ENCODE measurements at places on chromosomes 5 and 9.

DNA sequence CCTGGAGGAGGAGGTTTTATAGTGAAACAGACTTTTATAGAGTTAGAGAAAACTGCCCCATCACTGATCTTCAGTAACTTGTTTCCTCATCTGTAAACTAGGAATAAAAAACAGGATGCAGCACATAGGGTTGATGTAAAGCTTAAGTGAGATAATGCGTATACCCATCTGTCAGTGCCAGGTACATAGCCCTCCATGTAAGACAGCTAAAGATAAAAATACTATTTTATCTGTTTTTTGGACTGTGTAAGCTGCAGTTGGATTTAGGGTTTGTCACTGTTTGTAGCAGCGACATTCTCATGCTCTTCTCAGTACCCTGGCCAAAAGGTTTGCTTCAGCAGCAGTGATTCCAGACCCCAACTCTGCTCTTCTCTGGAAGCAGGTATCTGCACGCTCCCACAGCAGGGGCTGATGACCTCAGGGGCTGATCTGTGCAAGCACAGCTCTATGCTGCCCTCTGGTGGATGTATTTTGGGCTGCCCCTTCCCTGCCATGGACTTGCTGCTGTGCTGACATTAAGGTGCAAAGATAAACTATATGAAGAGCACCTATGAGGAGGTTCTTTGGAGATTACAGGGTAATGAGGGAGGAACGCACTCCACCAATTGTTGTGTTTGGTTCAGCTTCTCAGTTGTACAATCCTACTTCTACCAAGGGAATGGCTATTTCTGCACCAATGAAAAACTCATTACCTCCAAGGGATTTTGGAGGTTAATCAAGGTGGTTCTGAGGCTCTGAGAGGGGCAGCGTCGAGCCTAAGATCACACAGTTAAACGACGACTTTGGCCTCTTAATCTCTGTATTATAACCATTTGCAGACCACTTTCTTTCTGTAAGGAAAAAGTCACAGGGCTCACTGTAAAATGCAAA is 13.1 kb downstream of the HMHB1 start:
- peak; percentile 88 for DNase-seq

GRCh38 chr5:163912046-163912445 is 406.6 kb downstream of the MAT2B start:
- DNase-seq, result no peak

DNA sequence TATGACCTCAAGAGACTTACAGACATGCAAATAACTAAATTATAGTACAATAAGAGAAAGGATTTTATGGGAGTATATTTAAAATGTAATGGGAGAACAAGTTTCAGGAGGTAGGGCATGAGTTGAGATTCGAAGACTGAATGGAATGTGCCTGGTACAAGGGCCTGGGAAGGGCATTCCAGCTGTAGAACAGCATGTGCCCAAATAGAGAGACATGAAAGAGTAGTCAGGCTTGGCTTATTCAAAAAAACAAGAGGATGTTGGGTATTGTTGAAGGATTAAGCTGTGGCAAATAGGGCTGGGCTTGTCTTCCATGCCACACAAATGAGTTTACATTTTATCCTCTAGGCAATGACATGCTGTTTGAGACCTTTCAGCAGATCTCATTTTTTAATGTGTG is 86.9 kb downstream of the FOCAD start:
- DNase-seq, result no peak

DNA sequence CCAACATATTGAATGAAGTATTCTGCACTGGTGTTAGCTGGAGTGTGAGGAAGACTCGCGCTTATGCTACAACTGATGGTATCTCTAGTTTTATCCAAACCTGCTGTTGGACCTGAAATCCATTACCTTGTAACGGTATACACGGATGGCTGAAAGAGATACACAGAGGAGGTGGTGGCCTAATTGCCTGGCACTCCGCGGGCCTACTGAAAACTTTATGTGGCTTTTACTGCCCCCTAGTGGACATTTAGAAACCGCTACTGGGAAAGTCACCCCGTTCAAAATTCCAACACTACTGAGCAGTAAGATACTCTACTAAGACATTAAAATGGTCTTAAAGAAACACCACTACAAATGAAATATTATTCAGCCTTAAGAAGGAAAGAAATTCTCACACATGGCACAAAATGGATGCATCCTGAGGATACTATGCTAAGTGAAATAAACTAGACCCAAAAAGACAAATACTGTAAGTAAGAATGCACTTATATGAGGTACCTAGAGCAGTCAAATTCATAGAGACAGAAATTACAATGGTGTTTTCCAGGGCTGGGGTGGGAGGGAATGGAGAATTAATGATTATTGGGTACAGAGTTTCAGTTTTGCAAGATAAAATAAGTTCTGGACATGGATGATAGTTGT is 100.4 kb downstream of the TTLL11 start:
- peak; percentile 60 for DNase-seq

DNA sequence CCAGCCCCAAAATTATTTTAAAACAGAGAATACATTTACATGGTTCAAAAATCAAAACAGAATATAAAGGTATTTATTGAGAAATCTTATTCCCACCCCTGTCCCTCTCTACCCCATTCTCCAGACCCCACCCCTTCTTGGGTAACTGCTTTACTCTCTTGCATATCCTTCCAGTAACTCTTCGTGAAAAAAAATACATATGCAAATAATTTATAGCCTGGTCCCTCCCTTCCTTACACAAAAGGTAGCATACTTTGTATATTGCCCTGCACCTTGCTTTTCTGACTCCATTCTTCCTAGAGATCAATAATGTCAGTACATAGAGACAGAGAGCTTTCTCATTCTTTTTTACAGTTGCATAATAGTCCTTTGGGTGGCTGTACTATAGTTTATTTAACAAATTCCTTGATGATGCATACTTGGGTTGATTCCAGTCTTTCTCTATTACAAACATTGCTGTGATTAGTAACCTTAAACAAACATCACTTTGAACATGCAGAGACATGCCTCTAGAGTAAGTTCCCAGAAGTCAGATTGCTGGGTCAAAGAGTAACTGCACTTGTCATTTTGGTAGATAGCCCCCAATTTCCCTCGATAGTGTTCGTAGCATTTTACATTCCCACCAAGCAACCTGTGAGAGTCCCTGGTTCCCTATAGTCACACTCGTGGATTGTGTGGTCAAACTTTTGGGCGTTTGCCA is 47.9 kb downstream of the STOM start:
- no peak for DNase-seq

GRCh38 chr9:136675477-136676296 is 11.6 kb downstream of the AGPAT2 start:
- DNase-seq, result no peak

DNA sequence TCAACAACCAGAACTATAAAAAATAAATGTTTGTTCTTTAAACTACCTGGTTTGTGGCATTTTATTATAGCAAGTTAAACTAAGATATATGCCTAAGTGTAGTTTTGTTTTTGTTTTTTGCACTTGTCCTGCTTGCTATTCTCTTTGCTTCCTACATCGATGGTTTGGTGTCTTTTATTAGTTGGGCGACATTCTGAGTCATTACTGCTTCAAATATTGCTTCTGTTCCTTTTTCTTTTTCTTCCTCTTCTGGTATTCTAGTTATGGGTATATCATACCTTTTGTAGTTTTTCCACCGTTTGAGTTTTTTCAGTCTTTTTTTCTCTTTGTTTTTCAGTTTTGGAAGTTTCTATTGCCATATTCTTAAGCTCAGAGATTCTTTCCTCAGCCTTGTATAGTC is 86.9 kb downstream of the MACIR start:
- no peak for DNase-seq

GRCh38 chr5:55594671-55595070 is 59.9 kb upstream of the PLPP1 start:
- DNase-seq, result no peak

GRCh38 chr5:5220901-5221631 is 80.9 kb downstream of the ADAMTS16 start:
- DNase-seq, result no peak

GRCh38 chr5:164002214-164002613 is 496.8 kb downstream of the MAT2B start:
- no peak for DNase-seq

- DNase-seq, result no peak
These were observed 159.1 kb downstream of the LURAP1L start for GRCh38 chr9:12933957-12934356.

- no peak for DNase-seq
These were observed 19.6 kb downstream of the ITGA2 start for GRCh38 chr5:53008751-53009150.

DNA sequence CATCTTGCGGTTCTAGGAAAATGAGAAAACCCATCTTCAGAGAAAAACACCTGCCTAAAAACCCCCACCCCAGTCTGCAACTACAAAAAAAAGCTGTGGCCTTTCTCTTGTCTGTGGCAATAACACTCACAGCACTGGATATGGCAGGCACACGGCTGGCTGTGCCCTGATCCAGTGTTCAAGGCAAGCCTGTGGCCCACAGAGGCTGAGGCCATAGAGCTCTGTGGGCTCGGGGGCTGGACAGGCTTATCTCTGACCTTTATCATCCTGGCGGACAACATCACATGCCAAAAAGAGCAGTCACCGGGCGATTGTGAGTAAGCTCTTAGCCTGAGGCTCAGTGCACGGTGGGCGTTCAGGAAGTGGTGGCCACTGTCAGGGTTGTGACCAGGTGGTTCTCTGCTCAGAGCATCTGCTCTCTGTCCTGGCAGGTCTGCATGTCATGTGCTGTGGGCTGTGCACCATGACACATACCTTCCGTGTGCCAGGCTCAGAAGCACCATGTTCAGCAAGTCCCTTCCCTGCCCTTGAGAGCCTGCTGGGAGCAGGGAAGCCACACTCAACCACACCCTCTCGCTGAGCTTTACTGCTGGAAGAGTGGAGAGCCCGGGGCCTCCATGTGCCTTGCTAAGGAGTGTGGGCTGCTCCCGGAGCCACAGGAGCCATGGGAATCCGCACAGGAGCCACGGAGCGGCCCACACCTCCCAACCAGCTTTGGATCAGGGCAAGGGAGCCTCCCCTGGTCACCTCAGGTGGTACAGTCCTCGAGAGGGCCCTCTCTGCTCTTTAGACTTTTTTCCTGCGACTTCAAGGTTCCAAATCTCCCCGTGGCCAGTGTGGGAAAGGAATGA is 34.6 kb upstream of the WDR38 start:
- DNase-seq, result no peak

DNA sequence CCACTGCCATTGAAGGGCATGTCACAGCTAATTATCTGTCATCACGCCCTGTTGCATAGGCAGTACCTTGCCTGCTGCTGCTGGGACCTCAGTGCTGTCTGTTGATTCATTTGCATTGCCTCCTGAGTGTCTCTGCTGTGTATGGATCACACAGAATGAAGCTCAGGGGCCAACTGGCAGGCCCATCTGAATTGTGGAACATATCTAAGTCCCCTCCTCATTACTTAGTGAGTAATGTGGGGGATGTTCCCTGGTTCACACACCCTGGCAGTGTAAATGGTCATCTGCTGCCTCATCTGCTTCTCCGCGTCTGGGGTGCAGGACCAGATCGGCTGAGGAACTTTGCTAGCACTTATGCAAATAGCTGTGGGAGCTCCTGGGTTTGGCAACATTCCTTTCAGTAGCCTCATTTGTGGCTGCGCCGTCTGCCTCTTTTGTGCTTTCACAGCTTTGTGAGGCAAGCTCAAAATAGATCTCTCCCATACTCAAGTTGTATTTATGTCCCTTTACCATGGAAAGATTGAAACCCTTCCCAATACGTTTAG is 25.4 kb downstream of the TYRP1 start:
- peak; percentile 63 for DNase-seq

DNA sequence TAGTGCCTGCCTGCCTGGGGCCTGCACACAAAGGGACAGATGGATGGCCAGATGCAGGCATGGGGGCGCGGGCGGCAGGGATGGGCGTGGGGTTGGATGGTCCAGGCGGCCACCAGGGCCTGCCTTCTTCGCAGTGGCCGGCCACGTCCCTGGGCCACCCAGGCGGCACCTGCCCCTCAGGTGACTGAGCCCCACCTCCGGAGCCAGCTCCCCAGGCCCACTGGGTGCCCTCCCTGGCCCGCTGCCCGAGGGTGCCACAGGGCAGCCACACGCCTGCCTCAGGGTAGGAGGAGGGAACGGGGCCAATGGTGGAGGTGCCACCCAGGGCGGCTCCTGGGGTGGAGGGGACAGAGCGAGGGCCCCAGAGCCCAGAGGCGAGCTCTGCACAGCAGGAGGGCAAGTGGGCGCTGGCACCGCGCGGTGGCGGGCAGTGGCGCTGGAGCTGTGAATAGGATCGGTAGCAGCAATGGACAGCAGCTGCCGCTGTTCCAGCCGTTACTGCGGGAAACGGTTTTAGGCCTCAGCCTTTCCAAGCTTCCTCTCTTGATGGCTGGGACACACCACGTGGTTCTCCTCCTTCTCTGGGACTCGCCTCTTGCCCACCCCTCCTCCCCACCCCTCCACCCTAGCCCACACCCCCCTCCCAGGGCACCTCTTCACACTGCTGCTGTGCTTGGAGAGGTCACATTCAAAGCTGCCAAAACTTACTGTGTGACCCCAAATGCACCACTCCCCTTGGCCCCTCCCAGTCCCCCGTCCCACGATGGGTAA is 19.1 kb downstream of the LHX3 start:
- no peak for DNase-seq

- DNase-seq, result no peak
These were observed 14.7 kb downstream of the CEP72 start for GRCh38 chr5:626850-627249.

- DNase-seq, result no peak
These were observed 12.0 kb upstream of the QSOX2 start for GRCh38 chr9:136257381-136258298.

DNA sequence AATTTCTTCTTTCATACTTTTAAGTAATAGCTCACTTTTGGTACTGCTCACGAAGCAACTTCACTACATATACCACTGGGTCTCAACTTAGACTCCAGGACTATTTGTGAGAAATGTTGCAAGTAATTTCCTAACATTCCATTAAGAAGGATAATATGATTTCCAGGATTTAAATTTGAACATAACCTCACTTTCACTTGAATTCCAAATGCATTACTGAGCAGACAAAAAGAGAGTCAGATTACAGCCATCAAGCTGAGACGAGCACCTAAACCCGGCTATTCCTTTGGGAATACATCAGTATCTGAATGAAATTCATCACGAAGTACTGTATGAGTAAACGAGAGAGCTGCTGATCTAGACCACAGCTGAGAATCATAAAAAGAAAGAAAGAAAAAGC is 47.3 kb downstream of the LIFR start:
- no peak for DNase-seq

- DNase-seq, result no peak
These were observed 109.7 kb upstream of the LHFPL2 start for GRCh38 chr5:78758169-78758839.

- DNase-seq, result no peak
These were observed 22.1 kb upstream of the PLCXD3 start for GRCh38 chr5:41532485-41532884.

- DNase-seq, result no peak
These were observed 178.2 kb downstream of the SEC61B start for GRCh38 chr9:99400184-99400731.

GRCh38 chr9:134052941-134053340 is 14.9 kb downstream of the BRD3 start:
- no peak for DNase-seq

- DNase-seq, result no peak
These were observed 9.2 kb upstream of the OTULINL start for GRCh38 chr5:14572385-14572784.

GRCh38 chr5:67983251-67984110 is 232.1 kb upstream of the PIK3R1 start:
- no peak for DNase-seq
